ENCODE measurements at places on chromosomes 7 and 10. TPM values are rescaled to one million over a fixed set of nuclear protein-coding genes. Genes with fewer than 3 reads are reported as not detected.
A peak's percentile ranks its signal among the peaks of the same experiment; 100 is the strongest.

DNA sequence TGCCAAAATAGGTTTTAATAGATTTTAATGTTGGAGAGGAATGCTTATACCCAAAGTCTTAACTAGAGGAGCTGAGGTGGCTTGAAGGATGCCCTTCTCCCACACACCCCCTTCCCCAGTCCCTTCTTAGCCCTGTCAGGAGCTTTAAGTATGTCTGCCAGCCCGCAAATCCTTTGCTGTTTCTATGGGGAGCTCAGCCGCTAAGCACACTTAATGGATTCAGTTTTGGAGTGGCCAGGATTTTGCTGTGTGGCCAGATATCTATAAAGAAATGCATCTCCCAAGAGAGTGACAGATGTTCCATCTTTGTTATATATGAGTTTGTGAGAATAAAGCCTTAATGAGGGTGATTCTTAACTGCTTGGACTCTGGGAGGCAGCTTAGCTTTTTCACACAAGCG is 152.9 kb upstream of the ZNF32 start:
- DNase-seq = no peak

DNA sequence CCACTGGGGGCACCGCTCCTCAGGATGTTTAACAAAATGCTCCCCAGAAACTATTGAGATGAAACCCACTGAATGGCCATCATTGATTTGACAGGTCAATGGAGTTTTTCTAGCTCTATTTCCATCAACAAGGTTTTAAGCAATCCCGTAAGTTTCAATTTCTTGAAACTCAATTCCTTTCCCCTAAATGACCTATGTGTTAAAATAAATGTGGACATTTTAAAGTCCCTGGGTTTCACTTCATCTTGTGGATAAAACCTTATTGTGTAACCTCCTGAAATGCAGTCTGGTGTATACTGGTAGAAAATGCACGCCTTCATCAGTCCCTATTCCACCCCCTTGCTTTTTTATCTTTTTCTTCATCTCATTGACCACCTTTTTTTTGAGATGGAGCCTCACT is 8.9 kb upstream of the C7orf33 start:
- no peak for DNase-seq

DNA sequence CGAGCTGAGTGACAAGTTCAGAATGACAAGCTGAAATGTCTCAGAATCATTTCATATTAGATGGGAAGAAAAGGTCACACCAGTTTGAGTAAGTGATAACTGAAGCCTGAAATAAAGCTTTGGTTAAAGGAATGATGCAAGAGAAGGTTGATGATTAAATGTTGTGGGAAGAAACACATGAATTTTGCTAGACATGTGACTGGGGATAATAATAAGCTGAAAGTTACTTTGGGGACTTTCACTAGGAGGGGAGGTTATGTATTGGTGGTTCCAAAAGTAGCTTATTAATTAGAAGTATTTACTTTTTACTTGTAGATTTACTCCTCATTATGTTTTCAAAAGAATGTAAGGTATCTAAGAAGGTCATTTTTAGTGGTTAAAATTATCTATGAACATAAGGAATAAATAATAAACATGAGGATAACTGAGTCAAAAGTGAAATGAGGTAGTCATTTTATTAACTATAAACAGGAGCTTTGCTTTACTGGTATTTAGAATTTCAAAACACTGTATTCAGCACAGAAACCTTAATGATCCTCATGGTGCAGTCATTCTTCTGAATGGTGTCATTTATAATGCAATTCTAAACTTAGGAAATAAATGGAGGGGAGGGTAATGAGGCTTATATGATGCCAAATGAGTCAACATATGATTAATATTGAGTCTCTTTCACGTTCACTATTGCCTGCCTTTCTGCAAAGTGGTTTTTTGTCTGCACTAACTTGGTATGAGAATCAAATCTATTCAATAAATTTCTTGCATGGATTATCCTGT is 63.7 kb downstream of the PRKG1 start:
- DNase-seq = no peak

- no peak for DNase-seq
Observed at GRCh38 chr7:28845106-28845505, 113.0 kb downstream of the TRIL start.

DNA sequence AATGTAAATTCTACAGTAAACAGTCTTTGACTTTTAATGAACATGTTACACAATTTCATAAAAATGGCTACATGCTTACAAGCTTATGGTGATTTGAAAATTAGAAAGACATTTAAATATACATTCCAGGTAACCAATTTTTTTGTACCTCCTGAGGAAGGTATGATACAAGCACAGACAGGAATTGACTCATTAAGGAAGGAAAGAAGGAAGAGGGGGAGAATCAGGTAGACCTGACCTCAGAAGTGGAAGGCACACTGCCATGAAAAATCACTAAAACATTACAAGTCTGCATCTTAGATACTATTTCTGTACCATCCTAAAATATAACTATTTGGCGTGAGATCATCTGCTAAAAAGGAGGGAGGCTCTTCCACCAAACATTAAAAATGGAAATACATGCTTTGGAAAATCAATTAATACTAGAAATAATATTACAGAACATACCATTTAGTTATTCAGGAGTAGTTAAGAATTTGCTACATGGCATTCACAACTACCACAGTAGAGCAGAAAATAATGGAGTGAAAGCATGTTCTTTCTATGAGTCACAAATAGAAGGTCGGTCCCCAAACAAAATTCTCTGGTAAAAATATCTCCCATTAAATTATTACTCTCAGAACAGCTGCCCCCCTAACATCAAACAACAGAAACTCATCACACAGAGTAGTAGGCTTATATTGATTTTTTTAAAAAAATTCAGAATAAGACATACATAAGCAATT is 15.2 kb downstream of the RAB11FIP2 start:
- no peak for DNase-seq

DNA sequence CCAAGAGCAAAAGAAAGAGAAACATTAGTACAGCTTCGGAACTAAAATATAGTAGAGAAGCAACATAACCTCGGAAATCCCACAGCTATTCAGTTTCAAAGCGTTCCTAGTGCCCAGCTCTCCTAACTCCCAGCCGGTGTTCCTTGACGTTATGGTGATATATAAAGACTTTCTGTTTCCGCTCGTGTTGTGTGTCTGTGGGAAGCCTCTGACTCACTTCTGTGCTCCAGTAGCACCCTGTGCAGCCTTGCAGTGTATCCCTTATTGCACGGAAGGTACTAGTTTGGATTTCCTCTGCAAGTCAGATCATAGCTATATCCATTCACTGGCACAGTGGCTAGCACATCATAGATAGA is 535 bp downstream of the ASAH2B start:
- peak; percentile 14 for DNase-seq

DNA sequence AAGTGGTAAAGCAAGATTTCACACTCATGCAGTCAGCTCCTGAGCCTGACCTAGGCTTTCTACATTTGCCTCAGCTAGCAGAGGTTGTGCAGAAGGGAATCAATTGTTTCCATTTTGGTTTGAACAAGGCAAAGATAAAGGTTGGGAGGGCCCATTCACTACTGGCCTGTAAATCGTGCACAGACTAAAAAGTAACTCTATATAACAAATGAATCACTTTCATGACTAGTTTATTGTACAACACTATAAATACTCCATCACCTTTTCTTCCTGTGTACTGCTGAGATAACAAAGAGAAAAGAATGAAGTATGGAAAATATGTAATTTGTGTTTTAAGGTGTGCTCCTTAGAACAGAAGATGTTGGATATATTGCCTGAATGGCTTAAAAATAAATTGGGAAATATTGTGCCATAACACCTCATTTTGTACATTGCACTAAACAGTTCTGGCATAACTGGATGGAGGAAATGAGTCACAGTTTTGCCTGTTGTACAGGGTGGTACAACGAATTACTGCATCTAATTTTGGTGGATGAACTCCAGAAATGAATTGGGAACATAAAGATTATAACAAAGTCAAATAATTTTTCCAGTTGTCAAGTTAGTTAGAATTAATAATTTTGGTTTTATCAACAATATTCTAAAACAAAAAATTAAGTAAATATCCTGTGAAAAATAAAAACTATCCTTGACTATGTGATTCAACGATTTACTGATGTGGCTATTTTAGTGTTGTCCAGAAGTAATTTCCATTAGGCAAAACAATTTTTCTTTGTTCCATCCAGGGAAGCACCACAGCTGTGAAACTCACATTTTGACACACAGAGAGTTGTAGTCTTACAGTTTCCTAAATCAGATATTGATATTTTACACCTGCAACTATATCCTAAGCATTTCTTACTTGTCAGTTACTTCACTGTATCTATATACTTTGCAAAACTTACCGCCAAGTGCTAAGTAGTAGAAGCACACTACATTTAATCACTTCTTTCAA is 18.0 kb downstream of the SEMA3C start:
- peak; percentile 71 for DNase-seq

DNA sequence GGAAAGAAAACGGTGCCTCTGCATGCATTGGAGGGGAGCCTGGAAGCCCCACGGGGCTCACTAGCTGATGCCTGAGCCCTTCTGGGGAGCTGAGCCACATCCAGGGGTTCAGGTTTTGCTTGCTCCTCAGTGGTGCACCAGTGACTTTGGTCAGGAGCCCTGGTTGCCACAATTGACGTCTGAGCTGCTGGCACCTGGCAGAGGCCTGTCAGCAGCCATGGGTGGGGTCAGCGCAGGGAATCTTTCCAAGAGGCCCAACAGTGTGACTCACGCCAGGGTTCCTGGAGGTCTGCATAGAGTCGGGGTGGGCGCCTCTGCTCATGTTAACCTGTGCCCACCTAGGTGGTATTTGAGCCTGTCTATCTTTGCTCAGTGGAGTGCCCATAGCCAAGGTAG is 138.7 kb downstream of the NEURL1 start:
- DNase-seq = no peak

DNA sequence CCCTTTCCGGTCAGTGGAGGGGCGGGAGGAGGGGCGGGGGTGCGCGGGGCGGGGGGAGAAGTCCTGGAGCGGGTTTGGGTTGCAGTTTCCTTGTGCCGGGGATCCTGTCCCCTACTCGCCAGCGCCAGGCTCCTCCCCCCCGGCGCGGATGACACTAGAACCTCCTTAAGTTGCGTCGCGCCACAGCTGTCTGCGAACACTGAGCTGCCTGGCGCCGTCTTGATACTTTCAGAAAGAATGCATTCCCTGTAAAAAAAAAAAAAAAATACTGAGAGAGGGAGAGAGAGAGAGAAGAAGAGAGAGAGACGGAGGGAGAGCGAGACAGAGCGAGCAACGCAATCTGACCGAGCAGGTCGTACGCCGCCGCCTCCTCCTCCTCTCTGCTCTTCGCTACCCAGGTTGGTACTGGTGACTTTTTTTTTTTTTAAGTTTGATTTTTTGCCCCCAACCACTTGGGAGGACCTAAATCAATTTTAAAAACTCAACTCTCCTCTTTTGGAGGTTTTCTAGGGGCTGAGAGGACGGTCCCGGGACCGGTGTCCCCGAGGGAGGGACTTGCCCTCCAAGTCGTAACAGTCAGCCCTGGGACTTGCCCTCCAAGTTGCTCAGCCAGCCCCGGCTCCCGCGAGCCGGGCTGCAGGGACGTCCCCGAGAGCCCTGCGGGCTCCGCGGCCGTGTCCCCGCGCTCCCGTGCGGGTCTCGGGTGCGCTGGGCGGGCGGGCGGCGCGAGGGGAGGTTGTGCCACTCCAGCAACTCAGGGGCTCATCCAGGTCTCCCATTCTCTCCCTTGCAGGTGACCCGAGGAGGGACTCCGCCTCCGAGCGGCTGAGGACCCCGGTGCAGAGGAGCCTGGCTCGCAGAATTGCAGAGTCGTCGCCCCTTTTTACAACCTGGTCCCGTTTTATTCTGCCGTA is at the start of gene GATA3:
Gene GATA3 (plus strand): TSS at position 195 of the 914 bp plus-strand sequence. CDS start 968 bp downstream, outside the sequence.
- no peak for DNase-seq

- DNase-seq = peak; percentile 24
Observed at GRCh38 chr7:132709971-132710567, 133.8 kb upstream of the PLXNA4 start.

GRCh38 chr10:60521974-60522405 is 132.3 kb upstream of the ANK3 start:
- DNase-seq = no peak

DNA sequence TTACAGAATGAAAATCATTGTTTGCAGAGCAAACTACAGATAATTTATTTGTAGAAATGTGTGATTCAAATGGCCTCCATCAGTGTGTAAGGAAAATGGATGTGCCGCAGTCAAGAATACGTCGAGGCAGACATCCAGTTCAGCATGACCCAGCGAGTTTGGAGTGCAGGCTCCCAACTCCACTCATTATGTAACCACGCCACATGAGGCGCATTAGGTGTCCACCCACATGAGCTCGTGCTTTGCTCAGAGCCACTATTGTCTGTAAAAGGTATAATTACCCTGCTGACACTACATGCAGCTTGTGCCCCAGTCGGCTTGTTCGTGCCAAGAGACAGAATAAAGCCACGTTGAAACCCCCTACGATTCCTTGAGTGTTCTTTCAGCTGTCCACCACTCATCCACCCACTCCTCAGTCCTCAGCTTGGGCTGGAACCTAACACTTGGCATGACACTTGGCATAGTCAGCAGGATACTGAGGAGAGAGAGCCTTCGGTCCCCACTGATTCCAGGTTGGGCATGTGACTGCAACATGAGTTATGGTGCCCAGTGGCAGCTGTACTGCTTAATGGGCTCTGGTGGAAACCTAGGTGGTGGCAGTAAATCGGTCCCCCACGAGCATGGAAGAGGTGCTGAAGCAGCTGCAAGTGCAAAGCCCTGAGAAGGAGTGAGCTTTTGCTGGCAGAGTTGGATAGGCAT is 102.7 kb downstream of the BICC1 start:
- DNase-seq = no peak

GRCh38 chr7:150388709-150389531 is 9.8 kb downstream of the ZNF775 start:
- peak; percentile 80 for DNase-seq

DNA sequence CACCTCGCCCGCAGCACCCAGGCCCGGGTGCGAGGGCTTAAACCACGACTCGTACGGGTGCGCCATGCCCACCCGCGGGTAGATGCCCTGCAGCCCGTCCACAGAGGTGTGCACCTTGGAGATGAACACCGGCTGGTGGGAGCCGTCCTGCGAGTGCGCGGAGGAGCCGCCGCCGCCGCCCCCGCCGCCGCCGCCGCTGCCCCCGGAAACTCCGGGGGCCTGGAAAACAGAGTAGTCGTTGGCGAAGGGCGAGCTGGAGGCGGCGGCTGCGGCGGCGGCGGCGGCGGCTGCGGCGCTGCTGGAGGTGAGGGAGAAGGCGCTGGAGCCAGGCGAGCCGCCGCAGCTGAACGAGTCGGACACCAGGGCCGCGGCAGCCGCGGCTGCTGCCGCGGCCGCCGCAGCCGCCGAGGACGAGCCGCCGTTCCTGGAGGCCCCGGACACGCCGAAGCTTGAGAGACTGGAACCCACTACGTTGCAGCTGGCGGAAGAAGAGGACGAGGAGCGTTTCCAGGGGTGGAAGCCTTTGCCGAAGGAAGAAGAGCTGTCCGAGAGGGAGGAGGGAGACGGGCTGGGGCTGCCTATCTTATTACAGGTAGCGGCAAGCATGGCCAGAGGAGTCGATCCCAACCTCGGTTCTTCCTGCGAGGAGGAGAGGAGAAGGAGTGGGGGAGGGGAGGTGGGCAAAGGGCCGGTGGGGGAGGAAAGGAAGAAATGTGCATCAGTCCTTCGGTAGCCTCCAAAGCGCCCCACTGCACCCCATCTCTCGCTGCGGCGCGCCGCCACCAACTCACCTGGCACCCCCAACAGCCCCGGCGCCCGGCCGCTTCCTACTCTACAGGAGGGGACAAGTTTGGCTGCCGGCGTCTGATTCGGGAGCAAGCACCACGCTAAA is 1.3 kb downstream of the SP8 start:
- no peak for DNase-seq

GRCh38 chr7:128366300-128366699 is 4.8 kb upstream of the PRRT4 start:
- DNase-seq = no peak

The AGMO gene
- total RNA-seq = 0.51 TPM

The COA1 gene
- 33.6 TPM for total RNA-seq

The SAMD9 gene
- 11.3 TPM for total RNA-seq

The ESYT2 gene
- 43.5 TPM for total RNA-seq

The MAGI2 gene
- 0.26 TPM for total RNA-seq

The SFRP4 gene
- total RNA-seq = not detected

The PAOX gene
- 3.1 TPM for total RNA-seq

Measured in dermis microvascular lymphatic vessel endothelial cell (primary cell).